Activated gamma-delta T cell (primary cell): ENCODE measurements at places on chromosomes 1 and 21.

- DNase-seq: no peak
Observed at GRCh38 chr1:29641921-29642320, 405.6 kb downstream of the PTPRU start.

DNA sequence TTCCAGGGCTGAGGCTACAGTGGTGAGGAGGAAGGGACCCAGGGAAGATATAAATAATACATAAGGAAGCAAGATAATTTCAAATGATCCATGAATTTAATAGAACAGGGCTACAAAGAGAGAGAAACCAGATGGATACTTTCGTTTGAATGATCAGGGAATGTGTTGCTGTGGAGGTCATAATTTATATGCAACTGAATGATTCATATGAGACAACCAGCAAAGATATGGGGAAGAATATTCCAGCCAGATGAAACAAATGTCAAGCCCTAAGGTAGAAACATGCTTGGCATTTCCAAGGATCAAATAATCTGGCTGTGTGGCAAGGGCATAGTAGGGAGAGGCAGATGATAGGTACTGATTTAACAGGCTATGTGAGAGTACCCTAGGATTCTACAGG, 84.8 kb upstream of the ZC3H11B start:
- DNase-seq: no peak

DNA sequence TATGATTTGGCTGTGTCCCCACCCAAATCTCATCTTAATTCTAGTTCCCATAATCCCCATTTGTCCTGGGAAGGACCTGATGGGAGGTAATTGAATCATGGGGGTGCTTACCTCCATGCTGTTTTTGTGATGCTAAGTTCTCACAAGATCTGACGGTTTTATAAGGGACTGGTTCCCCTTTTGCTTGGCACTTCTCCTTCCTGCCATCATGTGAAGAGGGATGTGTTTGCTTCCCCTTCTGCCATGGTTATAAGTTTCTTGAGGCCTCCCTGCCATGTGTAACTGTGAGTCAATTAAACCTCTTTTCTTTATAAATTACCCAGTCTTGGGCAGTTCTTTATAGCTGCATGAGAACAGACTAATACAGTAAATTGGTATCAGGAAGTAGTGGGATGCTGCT, 114.1 kb downstream of the ZNF648 start:
- DNase-seq: no peak

- DNase-seq: no peak
Observed at GRCh38 chr21:39531840-39532239, 80.1 kb downstream of the SH3BGR start.

GRCh38 chr1:29599826-29600225, 363.5 kb downstream of the PTPRU start:
- no peak for DNase-seq

GRCh38 chr1:178472531-178472930, 24.2 kb downstream of the CLEC20A start:
- no peak for DNase-seq

DNA sequence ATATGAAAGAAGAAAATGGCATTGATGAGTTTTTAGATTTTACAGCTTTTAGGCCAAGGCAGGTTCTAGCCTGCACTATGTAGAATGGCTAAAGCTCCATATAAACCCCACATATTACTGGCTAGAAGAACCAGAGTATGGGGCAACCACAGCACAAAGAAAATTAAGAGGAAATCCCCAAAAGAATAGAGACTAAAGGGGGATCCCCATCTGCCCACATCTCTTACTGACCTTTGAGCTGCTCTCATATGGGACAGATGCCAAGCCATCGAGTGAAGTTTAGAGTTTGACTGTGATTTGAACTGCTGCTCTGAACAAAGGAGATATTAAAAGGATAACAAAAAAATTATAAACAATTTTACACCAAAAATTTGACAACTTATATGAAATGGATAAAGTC, 102.2 kb upstream of the HAO2 start:
- DNase-seq: no peak

GRCh38 chr1:24609949-24610517, 33.1 kb upstream of the SRRM1 start:
- no peak for DNase-seq

DNA sequence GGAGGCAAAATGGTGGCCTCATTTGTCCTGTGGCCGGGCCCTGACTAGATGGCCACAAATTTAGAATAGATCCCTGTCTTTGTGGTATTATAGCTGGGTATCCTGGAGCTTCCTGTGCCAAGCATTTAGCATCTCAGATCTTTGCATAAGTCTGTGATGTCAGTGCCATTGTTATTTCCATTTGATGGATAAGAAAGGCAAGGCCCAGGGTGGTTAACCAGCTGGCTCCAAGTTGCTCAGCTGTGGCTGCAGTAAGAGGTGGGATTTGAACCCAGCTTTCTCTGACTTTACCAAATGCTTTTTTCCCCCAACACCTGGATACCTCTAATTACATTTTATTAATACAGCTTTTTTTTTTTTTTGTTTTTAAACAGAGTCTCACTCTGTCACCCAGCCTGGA, 11.7 kb upstream of the TNFRSF8 start:
- no peak for DNase-seq
